ENCODE measurements at places on chromosomes 11 and 22. TPM values are rescaled to one million over a fixed set of nuclear protein-coding genes. Genes with fewer than 3 reads are reported as not detected.

UBE4A gene
- 49.0 TPM for total RNA-seq

DNA sequence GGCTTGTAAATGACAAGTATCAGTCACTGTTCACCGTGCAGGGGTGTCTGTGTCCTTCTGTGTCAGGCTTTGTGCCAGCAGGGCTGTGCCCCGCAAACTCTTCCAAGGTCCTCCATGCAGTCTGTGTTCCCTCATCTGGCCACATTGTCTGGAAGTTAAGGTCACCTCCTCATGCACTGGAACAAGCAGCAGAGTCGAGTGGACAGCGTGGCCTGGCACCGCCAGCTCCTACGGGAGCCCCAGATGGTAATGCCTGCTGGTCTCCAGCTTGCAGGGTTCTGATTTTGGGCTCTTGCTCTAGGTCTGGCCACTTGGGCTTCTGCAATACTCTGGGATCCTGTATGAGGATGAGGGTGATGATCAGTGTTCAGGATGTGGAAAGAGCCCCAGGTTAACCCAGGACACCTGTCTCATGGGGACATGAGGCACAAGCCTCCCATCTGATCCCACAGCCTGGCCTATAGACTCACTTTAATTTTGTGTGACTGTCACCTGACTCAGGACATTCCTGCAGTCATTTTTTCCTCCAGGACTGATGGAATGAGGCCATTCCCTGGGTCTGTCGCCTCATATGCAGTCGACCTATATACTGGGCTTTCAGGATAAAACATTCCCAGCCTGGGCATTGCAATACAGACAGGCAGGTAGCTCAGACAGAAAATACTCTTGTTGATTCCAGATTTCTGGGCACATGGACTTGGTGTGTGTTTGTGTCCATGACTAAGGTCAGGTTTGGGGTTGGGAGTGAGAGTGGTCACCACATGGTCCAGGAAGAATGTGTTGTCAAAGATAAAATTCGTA is 106.3 kb upstream of the TOP3B start:
- no peak overlapping the region for H3K4me3 ChIP-seq
- H3K36me3 ChIP-seq: no peaks in the 10 kb centered on the region
- peak; percentile 77 for DNase-seq
- H3K4me1 ChIP-seq: no peaks in the 10 kb centered on the region
- H3K27me3 ChIP-seq: peaks cover 46% of the 10 kb centered on the region

DNA sequence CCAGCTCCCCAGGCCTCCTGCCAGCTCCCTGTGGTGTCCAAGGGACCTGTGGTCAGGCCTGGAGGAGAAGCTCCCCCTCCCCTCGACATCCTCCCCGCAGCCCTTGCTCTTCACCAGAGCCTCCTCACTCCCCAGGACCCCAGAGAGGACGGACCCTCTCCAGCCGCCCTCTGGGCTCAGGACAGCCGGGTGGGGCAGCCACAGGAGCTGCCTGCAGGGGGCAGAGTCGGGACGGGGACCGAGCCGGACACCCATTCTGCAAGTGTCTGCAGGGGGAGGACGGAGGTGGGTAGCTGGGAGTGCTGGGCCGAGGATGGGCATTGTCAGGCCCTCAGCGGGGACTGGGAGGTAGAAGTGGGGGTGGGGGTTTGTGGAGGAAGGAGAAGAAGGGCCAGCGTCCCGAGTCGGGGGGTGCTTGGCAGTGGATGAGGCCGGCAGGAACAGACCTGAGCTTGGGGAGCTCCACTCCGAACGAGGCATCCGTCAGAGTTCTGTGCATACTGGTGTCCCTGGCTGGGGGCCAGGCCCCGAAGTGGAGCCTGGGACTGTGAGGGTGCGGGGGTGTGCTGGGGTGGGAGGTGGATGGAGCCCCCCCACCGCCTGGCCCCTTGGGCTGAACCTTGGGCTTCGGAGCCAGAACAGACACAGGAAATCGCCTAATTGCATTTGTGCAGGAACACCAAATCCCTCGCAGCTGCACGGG is 15.2 kb downstream of the PRR33 start:
- no peak for DNase-seq
- H3K27ac ChIP-seq: peak overlapping the region; percentile 95
- H3K36me3 ChIP-seq: no peaks in the 10 kb centered on the region
- H3K4me1 ChIP-seq: peaks cover 58% of the 10 kb centered on the region
- peak overlapping the region; percentile 18 for H3K4me3 ChIP-seq
- no peaks in the 10 kb centered on the region for H3K27me3 ChIP-seq

- H3K4me1 ChIP-seq: peaks cover 13% of the 10 kb centered on the region
- H3K27me3 ChIP-seq: no peaks in the 10 kb centered on the region
- H3K4me3 ChIP-seq: no peak overlapping the region
- H3K36me3 ChIP-seq: no peaks in the 10 kb centered on the region
- H3K27ac ChIP-seq: no peak overlapping the region
Measured at GRCh38 chr22:39139933-39140332, 12.5 kb downstream of the CBX7 start.

GRCh38 chr11:59857439-59858434 is 8.6 kb downstream of the TCN1 start:
- H3K27me3 ChIP-seq: peaks cover 2% of the 10 kb centered on the region
- no peaks in the 10 kb centered on the region for H3K4me1 ChIP-seq
- DNase-seq: no peak
- H3K36me3 ChIP-seq: no peaks in the 10 kb centered on the region
- no peak overlapping the region for H3K27ac ChIP-seq

- peak overlapping the region; percentile 78 for H3K27ac ChIP-seq
- DNase-seq: no peak
- H3K4me3 ChIP-seq: no peak overlapping the region
- peaks cover 20% of the 10 kb centered on the region for H3K36me3 ChIP-seq
Measured at GRCh38 chr11:74135127-74135840, 35.5 kb downstream of the C2CD3 start.

- peaks cover 25% of the 10 kb centered on the region for H3K4me1 ChIP-seq
- no peaks in the 10 kb centered on the region for H3K27me3 ChIP-seq
- no peak overlapping the region for H3K4me3 ChIP-seq
- H3K36me3 ChIP-seq: no peaks in the 10 kb centered on the region
- no peak for DNase-seq
Measured at GRCh38 chr11:72778535-72779494, 15.0 kb downstream of the STARD10 start.

- peaks cover 4% of the 10 kb centered on the region for H3K27me3 ChIP-seq
- peak; percentile 69 for DNase-seq
- H3K4me1 ChIP-seq: no peaks in the 10 kb centered on the region
- no peak overlapping the region for H3K4me3 ChIP-seq
- no peak overlapping the region for H3K27ac ChIP-seq
Measured at GRCh38 chr11:118052581-118053206, 24.2 kb upstream of the TMPRSS4 start.

DNA sequence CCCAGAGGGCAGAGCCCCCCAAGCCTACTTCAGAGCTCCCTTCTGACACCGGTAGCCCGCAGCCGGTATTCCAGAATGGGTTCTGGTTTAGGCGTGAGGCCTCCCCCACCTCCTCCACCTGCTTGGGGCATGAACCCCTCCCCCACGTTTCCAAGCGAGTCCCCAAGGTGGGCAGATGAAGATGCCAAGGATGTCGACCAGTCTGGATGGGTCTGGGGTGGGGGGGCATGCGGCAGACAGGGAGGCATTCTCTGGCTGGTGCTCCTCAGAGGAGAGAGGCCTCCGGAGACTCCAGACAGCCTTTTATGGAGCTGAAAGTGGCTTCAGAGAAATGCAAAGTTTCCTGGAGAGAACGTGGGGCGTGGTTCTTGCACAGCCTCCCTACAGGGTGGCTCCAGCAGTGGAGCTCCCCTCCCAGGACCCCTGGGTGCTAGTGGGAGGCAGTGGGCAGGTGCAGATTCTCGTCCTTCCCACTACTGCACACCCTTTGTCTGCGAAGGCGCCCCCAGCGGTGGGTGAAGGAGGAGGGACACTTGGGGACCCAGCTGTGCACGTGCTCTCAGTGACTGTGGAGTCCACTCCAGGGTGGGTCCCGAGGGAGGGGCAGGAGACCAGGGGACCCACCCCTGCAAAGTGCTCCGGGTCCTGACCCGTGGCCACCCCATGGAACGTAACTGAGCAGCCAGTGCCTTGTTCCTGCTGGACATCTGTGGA is 4.2 kb downstream of the CCND1 start:
- H3K4me3 ChIP-seq: no peak overlapping the region
- H3K27me3 ChIP-seq: no peaks in the 10 kb centered on the region
- no peak for DNase-seq
- peaks cover 26% of the 10 kb centered on the region for H3K4me1 ChIP-seq
- peaks cover 16% of the 10 kb centered on the region for H3K36me3 ChIP-seq

GRCh38 chr11:73652046-73652730 is 5.8 kb downstream of the PLEKHB1 start:
- no peak overlapping the region for H3K27ac ChIP-seq
- no peak overlapping the region for H3K4me3 ChIP-seq
- H3K4me1 ChIP-seq: peaks cover 2% of the 10 kb centered on the region
- no peak for DNase-seq
- H3K36me3 ChIP-seq: no peaks in the 10 kb centered on the region

DNA sequence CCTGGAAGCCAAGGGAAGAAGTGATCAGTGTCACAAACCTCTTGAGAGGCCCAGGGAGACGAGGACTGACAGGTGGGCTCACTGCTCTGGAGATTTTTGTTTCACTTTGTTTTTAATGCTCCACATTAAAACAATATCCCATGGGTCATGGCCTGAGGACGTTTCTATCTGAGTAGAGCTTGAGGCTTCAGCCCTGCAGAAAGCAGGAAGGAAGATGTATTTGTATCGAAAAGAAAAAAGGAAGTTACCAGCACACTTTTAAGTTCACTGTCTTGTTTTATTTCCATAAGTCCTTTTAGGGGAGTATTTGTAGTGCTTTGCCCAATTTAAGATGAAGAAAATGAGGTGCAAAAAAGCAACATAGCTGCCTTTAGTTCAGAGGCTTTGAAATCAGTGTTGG is 191.1 kb downstream of the GRIK4 start:
- H3K4me1 ChIP-seq: no peaks in the 10 kb centered on the region
- no peak overlapping the region for H3K4me3 ChIP-seq
- DNase-seq: no peak
- no peak overlapping the region for H3K27ac ChIP-seq

GRCh38 chr22:32693102-32693501 is 108.4 kb upstream of the TIMP3 start:
- H3K36me3 ChIP-seq: no peaks in the 10 kb centered on the region
- no peaks in the 10 kb centered on the region for H3K27me3 ChIP-seq
- no peak for DNase-seq
- H3K4me3 ChIP-seq: no peak overlapping the region

- peaks cover 1% of the 10 kb centered on the region for H3K4me1 ChIP-seq
- H3K27me3 ChIP-seq: no peaks in the 10 kb centered on the region
- H3K4me3 ChIP-seq: no peak overlapping the region
- DNase-seq: no peak
Measured at GRCh38 chr22:46415776-46416519, 80.4 kb downstream of the TRMU start.

HBG2 gene
- not detected for total RNA-seq

GRCh38 chr11:93814966-93815633 is 31.0 kb downstream of the MED17 start:
- H3K27me3 ChIP-seq: no peaks in the 10 kb centered on the region
- H3K4me3 ChIP-seq: no peak overlapping the region
- no peaks in the 10 kb centered on the region for H3K4me1 ChIP-seq
- no peak for DNase-seq
- H3K36me3 ChIP-seq: peaks cover 47% of the 10 kb centered on the region

LRRC10B gene
- total RNA-seq: not detected

DNA sequence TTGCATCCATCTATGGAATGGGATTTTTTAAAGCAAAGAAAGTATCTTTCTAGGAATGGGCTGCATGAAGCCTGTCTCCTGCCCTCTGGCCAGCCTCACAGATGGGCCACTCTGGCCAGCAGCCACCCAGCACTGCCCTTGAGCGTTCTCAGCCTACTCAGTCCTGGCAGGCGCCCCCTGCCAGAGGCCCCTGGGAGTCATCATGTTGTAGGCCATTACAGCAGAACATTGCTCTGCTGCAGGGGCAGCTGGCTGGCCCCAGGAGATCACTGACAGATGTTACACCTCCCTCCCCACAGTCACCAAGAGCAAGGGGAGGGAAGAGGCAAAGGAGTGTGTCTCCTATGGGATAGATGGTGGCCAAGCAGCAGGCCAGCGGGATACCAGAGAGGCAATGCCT is 363.7 kb downstream of the NXPE2 start:
- no peak overlapping the region for H3K4me3 ChIP-seq
- H3K36me3 ChIP-seq: no peaks in the 10 kb centered on the region
- H3K27me3 ChIP-seq: peaks cover 3% of the 10 kb centered on the region
- no peak for DNase-seq
- H3K27ac ChIP-seq: no peak overlapping the region

DNA sequence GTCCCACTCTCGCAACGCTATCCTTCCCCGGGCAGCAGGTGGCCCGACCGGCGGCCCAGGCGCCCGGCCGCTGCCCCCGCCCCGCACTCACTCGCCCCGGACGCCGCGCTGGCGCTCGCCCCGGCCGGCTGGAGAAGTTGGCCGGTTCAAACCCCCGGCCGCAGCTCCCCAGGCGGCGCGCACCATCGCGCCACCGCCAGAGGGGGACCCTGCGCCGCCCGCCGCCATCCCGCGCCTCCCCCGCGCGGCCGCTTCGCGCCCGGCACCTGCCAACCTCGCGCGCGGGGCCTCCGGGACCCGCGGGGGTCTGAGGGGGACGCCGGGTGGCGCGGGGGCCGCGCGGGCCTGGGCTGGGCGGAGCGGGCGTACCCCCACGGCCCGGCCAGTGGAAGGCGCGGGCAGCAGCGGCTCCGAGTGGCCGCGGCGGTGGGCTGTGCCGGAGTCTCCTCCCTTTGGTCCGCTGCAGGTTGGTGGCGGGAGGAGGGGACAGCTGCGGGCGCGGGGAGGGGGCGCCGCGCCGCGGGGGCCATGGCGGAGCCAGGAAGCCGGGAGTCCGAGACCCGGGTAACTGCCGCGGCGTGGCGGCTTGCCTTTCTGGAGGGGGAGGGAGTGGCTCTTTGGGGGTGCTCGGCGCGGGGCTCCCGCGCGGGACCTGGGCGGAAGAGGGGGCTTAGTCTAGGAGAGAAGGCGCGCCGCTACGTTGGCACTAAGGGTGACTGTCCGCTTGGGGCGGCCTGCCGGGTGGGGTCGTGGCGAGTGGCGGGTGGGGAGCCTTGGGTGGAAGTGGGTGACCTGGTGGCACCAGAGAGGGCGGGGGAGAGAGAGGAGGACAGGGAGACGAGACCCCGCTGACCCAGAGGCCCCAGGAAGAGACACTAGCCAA is at the start of the genes MPST and TST:
TSS of gene MPST (plus strand) at position 434 of the 883 bp plus-strand sequence. CDS start at position 529, 95 bp downstream.
TSS of gene TST (minus strand) at position 139 of the 883 bp plus-strand sequence. CDS start 715 bp downstream, outside the sequence.
- H3K36me3 ChIP-seq: no peaks in the 10 kb centered on the region
- peak within 1 kb of the TSS; percentile 91 for H3K27ac ChIP-seq
- H3K4me3 ChIP-seq: peak within 1 kb of the TSS; percentile 92
- peak; percentile 91 for DNase-seq
- H3K27me3 ChIP-seq: no peaks in the 10 kb centered on the region

NFAM1 gene
- total RNA-seq: not detected

LIF gene
- total RNA-seq: 13.7 TPM

ACAD8 gene
- total RNA-seq: 26.8 TPM

- H3K36me3 ChIP-seq: no peaks in the 10 kb centered on the region
- H3K4me3 ChIP-seq: no peak overlapping the region
- no peak overlapping the region for H3K27ac ChIP-seq
- H3K4me1 ChIP-seq: peaks cover 11% of the 10 kb centered on the region
- no peaks in the 10 kb centered on the region for H3K27me3 ChIP-seq
- no peak for DNase-seq
Measured at GRCh38 chr11:9624448-9624847, 39.4 kb upstream of the SWAP70 start.

GRCh38 chr11:86176165-86176884 is 68.2 kb upstream of the EED start:
- peaks cover 22% of the 10 kb centered on the region for H3K4me1 ChIP-seq
- DNase-seq: no peak
- H3K27me3 ChIP-seq: no peaks in the 10 kb centered on the region

All from osteocyte (in vitro differentiated cells).